ENCODE measurements at places on chromosomes 4 and X.

DNA sequence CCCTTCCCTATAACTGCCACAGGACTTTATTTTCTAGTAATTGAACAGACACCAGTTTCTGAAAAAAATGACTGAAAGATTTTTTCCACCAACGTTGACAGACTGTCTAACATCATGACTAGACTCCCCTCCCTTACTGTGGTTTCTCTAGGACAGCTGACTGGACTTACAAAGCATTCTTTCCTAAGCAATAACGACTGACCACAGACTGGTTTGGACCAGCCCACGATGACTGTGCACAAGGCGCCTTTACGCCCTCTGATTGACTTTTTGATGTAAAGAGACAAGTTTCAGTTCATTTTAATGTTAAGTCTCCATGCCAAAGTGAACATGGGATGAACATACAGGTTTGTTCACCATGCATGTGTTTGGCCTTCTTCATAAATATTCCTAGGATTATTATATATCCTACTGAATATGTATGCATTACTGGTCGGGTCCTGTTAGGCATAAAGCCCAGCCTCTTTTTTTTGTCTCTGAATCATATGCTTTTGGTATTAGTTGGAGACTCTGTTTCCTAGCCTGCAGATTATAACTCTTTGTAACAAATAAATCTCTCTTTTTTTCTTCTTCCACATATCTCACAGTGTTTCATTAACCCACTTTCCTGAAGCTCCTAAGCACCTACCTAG, 50.5 kb upstream of the UGT2B4 start:
- DNase-seq = peak; percentile 71

GRCh38 chrX:131287560-131288179, 1.4 kb downstream of the IGSF1 start:
- DNase-seq = no peak

DNA sequence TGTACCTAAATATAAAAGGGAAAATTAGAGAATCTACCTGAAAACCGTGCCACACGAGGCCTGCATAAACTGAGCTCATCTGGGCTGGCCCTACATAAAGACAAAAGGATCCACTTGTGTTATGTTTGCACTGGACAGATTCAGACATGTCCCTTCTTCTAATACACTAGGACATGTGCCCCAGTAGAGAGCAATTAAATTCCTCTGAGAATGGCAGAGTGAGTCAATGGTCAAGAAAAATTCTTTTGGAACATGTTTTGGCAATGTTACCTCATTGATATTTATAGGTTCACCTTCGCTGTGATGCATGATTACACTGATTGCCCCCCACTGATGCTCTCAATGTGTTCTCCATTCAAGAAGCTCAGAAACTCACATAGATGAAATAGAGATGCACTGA, 95.2 kb downstream of the MANBA start:
- DNase-seq = no peak

DNA sequence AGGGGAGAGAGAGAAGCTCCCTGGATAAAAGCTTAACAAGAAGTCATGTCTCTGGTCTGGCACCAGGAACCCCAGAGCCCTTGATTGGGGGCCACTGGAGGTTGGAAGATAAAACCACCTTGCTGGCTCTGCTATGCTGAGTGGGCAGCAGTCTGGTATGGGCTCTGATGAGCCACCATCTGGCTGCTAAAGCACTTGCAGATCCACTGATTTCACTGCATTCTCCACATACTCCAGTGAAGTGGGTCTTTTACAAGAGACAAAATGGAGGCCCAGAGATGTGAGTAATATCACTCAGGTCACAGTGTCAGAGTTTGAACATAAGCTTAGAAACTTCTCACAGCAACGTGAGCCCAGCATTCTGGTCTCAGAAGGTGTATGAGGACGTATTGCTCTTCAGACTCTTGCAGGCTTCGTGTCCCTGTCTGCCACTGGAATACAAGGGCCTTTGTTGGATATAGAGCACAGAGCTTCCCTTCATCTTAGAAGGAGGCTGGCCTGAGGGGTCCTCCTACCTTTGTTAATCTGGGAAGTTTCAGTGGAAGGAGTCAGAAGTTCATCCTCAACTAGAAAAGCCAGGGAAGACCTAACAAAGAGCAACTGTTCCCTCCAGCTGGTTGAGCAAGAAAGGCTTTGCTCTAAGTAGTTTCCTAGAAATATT, 11.8 kb downstream of the CLDN2 start:
- DNase-seq = no peak

DNA sequence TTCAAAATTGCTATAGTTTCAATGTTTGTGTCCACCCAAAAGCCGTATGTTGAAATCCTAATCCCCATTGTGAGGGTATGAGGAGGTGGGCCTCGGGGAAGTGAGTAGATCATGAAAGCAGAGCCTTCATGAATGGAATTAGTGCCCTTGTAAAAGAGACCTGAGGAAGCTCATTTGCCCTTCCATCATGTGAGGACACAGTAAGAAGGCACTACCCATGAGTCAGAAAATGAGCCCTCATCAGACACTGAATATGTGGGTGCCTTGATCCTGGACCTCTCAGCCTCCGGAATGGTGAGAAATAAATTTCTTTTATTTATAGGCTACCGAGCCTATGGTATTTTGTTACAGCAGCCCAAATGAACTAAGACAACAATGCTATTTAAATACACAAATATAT, 57.7 kb upstream of the EFHC2 start:
- no peak for DNase-seq

- no peak for DNase-seq
Measured at GRCh38 chr4:137627739-137628460, 95.6 kb upstream of the PCDH18 start.

- DNase-seq = no peak
Measured at GRCh38 chr4:186536285-186536684, 19.1 kb downstream of the MTNR1A start.

GRCh38 chr4:12286351-12286750, 857.7 kb upstream of the HS3ST1 start:
- no peak for DNase-seq

DNA sequence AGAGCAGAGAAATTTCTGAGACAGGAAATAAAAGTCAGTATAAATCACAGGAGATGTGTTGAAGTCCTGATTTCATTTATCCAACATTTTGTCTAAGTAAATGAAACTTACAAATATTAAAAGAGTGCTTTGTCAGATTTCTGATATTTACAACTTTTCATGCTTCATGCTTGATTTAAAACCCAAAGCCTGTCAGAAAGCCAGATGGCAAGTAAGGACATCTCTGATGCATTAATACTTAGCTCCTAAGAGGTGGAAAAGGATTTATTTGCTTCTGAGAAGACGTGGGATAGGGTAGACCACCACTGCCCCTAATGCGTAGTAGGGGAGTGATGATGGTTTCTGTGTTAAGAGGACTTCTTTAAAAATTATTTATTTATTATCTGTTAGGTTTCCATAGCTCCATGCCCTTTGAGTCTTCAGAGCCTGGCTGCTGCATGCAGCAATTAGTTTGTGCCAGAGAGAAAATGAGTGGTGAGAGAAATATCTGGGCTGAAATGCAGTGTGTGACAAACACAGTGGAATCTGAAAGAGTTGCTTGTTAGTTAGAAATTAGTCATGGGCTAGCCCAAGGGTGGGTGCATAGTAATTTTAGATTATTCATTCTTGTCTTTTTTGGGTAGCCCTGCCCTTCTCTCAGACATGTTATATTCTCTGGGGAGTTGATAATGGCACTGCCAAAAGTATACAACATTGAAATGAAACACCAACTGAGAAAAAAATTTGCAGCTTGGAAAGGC, 333.8 kb downstream of the C4orf33 start:
- peak; percentile 49 for DNase-seq

- DNase-seq = no peak
Measured at GRCh38 chrX:110428144-110428543, 69.5 kb downstream of the RTL9 start.

GRCh38 chrX:40644176-40644575, 3.2 kb downstream of the CXorf38 start:
- no peak for DNase-seq

- no peak for DNase-seq
Measured at GRCh38 chrX:69324851-69325250, 159.6 kb upstream of the PJA1 start.

DNA sequence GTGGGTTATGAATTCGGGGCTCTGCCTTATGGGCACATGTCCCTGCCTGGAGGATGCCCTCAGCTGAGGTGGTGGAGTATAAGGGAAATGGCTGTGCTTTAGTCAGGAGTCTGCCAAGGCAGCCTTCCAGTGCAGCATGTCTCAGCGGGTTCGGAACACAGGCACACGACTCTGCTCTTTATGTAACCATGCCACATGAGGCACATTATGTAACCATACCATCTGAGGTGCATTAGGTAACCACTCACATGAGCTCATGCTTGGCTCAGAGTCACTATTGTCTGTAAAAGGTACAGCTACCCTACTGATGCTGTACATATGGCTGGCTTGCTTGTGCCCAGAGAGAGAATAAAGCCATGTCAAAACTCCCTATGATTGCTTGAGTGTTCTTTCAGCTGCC, 723.6 kb downstream of the TRAM1L1 start:
- DNase-seq = no peak

GRCh38 chr4:107247738-107248137, 211.6 kb upstream of the DKK2 start:
- no peak for DNase-seq

GRCh38 chrX:25067271-25068172, 51.8 kb upstream of the ARX start:
- no peak for DNase-seq

GRCh38 chr4:8649631-8650361, 57.2 kb downstream of the CPZ start:
- DNase-seq = no peak

GRCh38 chr4:185716141-185716551, 95.8 kb downstream of the SORBS2 start:
- DNase-seq = no peak

DNA sequence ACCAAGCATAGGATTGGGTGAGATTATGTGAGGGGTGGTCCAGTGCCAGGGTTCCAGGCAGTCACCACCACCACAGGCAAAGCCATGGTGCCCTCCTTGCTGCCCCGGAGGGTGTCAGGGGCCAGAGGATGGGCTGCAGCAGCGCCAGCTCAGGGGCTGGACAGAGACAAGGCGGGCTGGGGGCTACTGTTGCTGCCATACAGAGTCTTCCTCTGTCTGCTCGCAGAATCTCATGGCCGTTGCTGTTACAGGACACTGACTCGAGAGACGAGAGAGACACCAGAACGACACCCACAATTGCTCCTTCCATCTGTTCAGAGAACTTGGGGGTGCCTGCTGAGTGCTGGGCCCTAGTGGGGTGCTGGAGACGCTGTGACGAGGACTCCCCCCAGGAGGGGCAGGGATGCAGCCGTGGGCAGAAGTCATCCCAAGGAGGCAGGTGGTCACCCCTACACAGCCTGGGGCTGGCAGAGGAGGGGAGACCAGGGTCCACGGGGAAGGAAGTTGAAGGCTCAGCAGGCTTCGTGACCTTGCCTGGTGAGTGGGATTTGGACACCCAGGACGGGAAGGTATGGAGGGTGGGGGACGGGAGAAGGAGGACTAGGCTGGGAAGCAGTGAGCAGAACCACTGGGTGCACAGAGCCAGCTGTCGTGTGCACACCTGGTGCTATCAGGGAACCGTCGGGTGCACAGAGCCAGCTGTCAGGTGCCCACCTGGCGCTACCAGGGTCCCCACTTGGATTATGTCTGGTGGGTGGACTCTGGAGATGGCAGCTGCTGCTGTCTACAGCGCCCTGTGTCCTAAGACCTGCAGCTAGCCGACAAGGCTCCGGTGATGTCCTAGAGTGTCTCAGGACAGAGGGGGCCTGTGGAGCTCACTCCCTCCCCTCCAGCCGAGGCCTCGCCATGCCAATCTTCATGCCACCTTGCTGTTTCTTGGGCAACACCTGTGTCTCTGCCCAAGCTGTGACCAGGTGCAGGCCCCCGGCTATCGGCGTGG, 43.9 kb upstream of the HMX1 start:
- DNase-seq = no peak

DNA sequence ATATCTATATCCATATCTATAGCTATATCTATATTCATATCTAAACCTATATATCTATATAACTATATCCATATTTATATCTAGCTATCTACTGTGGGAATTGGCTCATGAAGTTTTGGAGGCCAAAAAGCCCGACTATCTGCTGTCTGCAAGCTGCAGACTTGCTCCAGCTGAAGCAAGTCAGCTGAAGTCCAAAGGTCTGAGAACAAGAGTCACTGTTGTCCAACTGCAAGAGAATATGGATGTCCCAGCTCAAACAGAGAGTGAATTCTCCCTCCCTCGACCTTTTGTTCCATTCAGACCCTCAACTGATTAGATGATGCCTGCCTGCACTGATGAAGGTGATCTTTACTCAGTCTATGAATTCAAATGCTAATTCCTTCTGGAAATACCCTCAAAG, 63.3 kb upstream of the VCX start:
- no peak for DNase-seq

DNA sequence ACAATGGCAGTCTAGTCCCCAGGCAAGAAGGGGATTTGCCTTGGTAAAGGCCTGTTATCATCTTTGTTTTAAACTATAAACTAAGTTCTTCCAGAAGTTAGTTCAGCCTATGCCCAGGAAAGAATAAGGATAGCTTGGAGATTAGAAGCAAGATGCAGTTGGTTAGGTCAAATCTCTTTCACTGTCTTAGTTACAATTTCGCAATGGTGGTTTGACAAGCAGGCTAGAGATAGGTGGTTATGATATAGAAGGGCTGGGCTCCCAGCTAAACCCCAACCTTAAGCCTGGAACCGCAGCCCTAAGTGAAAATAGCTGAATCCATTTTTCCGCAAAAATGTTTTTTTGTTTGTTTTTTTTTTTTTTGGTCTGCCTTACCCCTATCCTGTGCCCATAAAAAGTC, 41.8 kb upstream of the NEIL3 start:
- no peak for DNase-seq

GRCh38 chr4:185566972-185567371, 31.7 kb upstream of the PDLIM3 start:
- DNase-seq = peak; percentile 68

GRCh38 chrX:12891915-12892506, 14.4 kb upstream of the TLR8 start:
- no peak for DNase-seq

- peak; percentile 22 for DNase-seq
Measured at GRCh38 chr4:53558065-53558801, 33.1 kb downstream of the LNX1 start.

GRCh38 chr4:38082424-38083385, 122.5 kb downstream of the PTTG2 start:
- no peak for DNase-seq

GRCh38 chr4:171629182-171629581, 184.0 kb upstream of the GALNTL6 start:
- no peak for DNase-seq

GRCh38 chr4:185332575-185333464, 62.9 kb downstream of the LRP2BP start:
- no peak for DNase-seq

DNA sequence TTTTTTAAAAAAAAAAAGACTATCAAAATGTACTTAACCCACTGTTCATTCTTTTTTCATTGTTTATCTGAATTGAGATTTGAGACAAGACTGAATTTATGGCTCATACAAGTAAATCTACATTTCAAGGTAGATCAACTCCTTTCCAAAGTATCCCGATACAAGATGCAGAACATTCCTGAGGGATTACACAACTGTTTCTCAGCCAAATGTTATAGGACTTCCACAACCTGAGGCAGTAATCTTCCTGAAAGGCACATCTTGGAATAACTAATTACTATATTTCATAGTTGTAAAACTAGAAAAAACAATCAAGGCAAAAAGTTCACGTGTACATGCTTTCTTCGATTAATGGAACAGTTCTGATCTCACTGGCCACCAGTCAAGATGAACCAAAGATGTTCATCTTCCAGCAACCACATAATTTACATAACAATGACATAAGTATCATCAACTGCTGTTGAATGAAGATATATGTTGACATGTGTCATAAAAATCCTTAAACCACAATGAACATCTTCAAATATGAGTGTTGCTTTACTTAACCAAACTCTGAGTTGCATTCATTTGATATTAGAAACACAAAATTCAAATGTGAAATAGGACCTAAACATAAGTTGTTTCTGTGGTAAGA, 225.2 kb upstream of the DKK2 start:
- no peak for DNase-seq
